GM12878 (cell line): ENCODE measurements at places on chromosomes 4 and X. TPM values are rescaled to one million over a fixed set of nuclear protein-coding genes. Genes with fewer than 3 reads are reported as not detected.

RAB41 gene
- total RNA-seq: not detected in 2 replicates

BEX5 gene
- 0.64 TPM in 1 of 2 replicates, not detected in the other for total RNA-seq

KLKB1 gene
- not detected in 2 replicates for total RNA-seq

SOWAHD gene
- 7.4 and 7.8 TPM in 2 replicates for total RNA-seq

DNA sequence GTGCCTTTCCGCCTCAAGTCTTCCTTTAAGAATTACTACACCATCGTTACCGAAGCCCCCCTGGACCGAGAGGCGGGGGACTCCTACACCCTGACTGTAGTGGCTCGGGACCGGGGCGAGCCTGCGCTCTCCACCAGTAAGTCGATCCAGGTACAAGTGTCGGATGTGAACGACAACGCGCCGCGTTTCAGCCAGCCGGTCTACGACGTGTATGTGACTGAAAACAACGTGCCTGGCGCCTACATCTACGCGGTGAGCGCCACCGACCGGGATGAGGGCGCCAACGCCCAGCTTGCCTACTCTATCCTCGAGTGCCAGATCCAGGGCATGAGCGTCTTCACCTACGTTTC is 2.2 kb downstream of the PCDH10 start:
- DNase-seq: no peak
- H3K4me1 ChIP-seq: no peaks in the 10 kb centered on the region
- H3K27me3 ChIP-seq: peaks cover 9% of the 10 kb centered on the region
- H3K27ac ChIP-seq: no peak overlapping the region

GRCh38 chr4:59729321-59729720 is 1470.8 kb upstream of the ADGRL3 start:
- no peaks in the 10 kb centered on the region for H3K27me3 ChIP-seq
- no peaks in the 10 kb centered on the region for H3K4me1 ChIP-seq
- no peak for DNase-seq
- no peak overlapping the region for H3K27ac ChIP-seq
- no peak overlapping the region for H3K4me3 ChIP-seq

DNA sequence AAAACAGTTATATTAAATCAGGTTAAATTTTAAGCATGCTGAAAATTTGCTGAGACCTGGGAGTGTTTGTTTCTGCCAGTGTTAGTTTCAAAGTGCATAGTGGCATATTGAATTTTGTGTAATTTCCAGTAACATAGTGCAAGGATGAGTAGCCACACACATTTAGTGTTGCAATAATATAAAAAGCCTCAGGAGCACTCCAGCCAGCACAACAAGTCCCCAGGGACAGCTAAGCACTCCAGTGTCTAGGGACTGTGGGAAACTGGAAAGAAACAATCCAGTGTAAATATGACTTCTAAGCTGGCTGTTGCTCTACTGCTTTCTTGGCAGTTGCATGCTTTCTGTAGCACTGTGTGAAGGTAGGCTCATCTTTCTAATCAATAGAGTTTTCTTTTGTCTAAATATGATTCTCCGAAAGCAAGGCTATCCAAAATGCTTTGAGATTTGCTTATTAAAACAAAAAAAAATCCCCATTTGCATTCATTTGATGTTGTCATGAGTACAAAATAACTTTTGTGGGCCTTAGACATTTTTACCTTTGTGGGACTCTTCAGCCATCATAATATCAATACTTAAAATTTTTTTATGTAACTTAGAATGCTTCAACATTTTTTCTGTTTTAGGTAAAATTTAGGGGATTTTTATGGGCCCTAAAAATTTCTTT is 24.2 kb upstream of the CXCL2 start:
- no peak overlapping the region for H3K4me3 ChIP-seq
- H3K4me1 ChIP-seq: no peaks in the 10 kb centered on the region
- 0 out of 2 replicates have a peak, but pooled peaks cover 1% of the 10 kb centered on the region for H3K27me3 ChIP-seq
- H3K36me3 ChIP-seq: no peaks in the 10 kb centered on the region

DNA sequence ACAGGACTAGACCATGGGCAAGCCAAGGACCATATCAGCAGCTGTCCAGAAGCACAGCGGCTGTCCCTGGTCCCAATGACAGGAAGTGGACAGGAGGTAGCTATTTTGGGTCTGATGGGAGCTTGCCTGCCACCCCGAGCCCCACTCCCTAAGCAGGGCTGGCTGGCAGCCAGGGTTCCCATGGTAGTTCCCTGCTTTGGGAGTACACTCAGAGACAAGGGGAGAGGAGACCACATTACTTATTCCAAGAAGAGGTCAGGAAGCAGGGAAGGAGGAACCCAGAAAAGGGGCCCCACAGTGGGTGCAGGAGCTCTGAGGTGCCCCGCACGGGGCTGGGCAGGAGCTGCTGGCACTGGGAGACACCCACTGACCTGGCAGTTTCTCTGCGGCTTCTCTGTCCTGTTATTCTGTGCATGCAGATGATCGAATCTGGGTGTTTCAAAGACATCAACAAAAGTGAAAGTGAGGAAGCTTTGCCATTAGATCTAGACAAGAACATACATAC is 36.3 kb downstream of the HTT-AS start:
- H3K4me3 ChIP-seq: peak overlapping the region; percentile 41; the same call in 1 of the 2 replicates
- no peaks in the 10 kb centered on the region for H3K36me3 ChIP-seq
- DNase-seq: no peak
- peak overlapping the region; percentile 36 for H3K27ac ChIP-seq
- H3K4me1 ChIP-seq: peaks cover 43% of the 10 kb centered on the region
